ENCODE measurements at places on chromosomes 6 and 20.

DNA sequence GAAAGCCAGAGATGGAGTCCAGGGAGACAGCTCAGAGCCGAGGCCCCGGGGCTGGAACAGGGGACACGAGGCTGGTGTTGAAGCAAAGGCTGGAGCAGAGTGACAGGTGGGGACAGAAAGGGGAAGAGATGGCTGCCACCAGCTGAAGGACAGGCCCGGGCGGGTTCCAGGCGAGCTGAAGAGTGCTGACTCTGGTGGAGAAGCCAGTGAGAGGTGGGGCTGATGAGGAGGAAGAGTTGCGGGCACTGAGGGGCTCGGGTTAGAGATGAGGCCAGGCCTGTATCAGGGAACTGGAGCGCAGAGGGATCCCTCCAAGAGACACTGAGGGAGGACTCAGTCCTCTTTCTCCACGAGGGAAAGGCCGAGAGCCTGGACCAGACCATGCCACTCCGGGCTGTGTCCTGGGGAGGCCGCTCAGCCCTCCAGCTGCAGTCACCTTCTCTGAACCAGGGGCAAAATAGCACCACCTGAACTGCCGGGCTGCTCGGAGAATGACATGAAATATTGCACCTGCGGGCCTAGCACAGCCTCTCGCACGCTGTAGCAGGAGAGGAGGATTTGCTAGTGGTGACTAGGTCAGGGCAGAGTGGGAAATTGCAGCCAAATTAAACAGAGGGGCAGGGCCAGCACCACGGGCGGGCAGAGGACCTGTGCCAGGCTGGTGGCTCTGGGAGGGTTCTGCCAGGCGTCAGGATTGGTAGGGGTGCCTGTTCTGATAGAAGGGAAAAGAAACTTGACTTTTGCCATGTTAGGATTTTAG is 175.9 kb downstream of the ZDHHC14 start:
- DNase-seq, result no peak

GRCh38 chr20:14142171-14142570 is 146.9 kb downstream of the MACROD2 start:
- no peak for DNase-seq

GRCh38 chr6:128171182-128171581 is 270.3 kb upstream of the THEMIS start:
- DNase-seq, result no peak

GRCh38 chr6:56370561-56371211 is 123.3 kb upstream of the COL21A1 start:
- DNase-seq, result peak; percentile 77

DNA sequence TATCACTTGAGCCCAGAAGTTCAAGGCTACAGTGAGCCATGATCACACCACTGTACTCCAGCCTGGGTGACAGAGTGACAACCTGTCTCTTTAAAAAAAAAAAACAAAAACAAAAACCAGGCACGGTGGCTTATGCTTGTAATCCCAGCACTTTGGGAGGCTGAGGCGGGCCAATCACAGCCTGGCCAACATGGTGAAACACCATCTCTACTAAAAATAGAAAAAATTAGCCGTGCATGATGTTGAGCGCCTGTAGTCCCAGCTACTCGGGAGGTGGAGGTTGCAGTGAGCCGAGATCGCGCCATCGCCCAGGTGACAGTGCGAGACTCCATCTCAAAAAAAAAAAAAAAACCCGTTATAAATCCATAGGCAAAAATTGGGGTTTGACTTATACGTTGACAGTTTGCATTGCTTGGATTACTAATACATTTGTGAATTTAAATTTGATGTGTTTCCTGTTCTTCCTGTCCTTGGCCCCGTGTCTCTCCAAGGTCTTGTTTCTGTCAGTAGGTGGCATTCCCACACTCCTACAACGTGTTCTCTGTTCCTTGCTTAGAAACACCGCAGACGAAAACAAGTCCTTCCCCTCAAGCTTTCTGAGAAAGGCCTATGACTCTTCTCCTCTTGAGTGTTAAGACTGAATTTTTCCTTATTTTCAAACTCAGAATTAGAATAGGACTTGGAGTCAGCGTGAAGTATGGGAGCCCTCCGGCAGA is 147.0 kb downstream of the DTNBP1 start:
- no peak for DNase-seq

DNA sequence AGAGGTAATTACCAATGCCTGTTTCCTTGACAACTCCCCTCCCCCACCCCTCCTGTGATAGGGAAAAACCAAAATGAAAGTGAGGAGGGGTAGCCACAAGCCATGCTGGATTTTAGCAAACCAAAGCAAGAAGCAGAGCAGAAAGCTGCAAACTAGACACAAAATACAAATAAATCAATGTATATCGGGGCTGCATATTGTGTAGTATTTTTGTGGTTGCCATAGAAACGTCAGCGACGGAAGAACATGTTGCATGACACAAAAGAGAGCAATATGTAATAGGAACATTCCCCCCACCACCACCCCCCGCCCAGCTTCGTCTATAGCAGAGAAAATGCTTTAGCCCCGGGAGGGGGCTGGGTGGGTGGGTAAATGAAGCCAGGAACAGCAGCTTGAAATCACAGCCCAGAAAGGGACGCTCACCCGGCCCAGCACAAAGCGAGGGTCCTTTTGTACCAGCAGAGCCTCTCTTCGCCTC is 548 bp downstream of the AGPAT4 start:
- DNase-seq, result no peak

DNA sequence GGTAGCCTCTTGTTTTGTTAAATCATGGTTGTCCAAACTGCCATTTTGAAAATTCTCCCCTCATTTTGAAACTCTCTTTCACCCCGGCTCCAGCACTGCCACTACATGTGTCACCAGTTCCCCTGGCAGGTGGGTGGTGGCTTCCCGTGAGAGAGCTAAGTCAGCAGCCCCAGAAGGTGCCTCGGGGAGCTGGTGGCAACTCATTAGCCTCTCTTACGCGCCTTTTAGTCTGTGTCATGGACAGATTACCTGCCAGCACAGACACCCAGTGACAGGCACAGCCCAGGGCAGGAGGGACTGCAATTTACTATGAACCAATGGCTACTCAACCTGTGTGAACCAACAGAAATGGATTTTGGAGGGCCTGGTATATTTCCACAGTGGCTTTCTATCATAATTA is 147.1 kb upstream of the SASH1 start:
- no peak for DNase-seq

DNA sequence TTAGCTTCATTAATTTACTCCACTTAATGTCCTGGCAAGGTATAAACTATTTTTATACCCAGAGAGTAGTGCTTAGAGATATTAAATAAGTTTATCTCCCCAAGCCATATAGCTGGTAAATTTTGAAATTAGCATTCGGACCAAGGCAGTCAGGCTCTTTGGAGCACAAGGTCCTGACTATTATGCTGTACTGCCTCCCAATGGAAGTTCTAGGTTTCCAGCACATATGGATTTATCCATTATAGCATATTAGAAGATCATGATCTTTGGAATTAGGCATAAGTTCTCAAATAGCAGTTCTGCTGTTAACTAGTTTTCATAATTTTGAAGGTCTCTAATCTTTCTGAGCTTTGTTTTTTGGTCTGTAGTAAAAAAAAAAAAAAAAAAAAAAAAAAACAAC is 835.3 kb upstream of the EPHA7 start:
- DNase-seq, result no peak

GRCh38 chr20:59164686-59165391 is 1.2 kb downstream of the ZNF831 start:
- no peak for DNase-seq

GRCh38 chr20:46057856-46058598 is 29.0 kb downstream of the SLC12A5 start:
- no peak for DNase-seq

- no peak for DNase-seq
Measured at GRCh38 chr6:56242346-56242745, 5.0 kb downstream of the COL21A1 start.

DNA sequence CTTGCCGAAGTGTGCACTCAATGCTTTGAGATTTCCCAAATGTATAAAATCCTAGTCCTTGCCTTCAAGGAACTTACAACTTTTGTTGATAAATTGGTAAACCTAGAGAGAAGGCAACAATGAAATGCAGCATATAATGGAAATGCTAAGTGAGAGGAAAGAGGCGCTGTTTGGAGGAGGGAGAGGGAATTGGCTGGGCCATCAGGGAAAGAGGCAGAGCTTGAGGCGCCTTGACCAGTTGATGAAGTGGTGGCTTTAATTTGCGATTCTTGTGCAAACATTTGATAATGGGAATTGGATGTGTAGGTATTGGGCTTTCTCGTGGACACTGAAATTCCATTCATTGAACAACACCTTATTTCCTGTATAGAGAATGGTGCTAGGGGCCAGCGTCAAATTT is 1.9 kb upstream of the CDYL start:
- DNase-seq, result no peak

GRCh38 chr6:10417681-10418104 is 2.8 kb upstream of the TFAP2A start:
- DNase-seq, result no peak

GRCh38 chr6:6284221-6284966 is 36.1 kb downstream of the F13A1 start:
- no peak for DNase-seq

DNA sequence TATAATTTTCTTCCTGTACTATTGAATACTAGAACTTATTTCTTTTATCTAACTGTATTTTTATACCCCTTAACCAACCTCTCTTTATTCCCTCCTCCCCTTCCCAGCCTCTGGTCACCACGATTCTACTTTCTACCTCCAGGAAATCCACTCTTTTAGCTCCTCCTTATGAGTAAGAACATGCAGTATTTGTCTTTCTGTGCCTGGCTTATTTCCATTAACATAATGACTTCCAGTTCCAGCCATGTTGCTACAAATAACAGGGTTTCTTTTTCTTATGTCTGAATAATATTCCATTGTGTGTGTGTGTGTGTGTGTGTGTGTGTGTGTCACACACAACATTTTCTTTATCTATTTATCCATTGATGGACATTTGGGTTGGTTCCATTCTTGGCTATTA is 152.3 kb upstream of the OLIG3 start:
- DNase-seq, result no peak

- no peak for DNase-seq
Measured at GRCh38 chr6:142355520-142356174, 53.8 kb downstream of the ADGRG6 start.

DNA sequence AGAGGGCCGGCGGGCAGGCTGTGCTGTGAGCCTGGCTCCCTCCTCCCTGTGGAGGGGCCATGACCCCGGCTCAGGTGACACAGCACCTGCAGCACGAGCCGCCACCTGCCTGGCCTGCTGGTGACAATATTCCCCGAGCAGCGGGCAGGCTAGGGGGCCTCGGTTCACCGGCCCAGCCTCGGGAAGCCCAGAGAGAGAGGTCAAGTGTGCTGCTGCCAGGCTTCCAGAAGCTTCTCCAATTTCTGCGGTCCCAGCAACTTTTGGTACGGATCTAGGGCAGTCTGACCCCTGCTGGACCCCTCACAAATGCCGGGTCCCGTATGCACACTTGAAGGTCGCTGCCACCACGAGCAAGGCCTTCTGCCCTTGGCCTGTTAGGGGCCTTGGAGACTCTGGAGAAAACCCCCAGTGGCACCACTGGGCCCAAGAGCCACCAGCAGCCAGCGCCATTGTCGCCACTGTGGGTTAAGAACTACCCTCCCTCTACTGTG is 38.6 kb upstream of the NOL4L start:
- no peak for DNase-seq

Measured in fibroblast of skin of left biceps (primary cell).